ENCODE measurements at places on chromosomes 4 and X. TPM values are rescaled to one million over a fixed set of nuclear protein-coding genes. Genes with fewer than 3 reads are reported as not detected.

GRCh38 chr4:163755013-163755412, 260.5 kb downstream of the TMA16 start:
- no peak for DNase-seq

DNA sequence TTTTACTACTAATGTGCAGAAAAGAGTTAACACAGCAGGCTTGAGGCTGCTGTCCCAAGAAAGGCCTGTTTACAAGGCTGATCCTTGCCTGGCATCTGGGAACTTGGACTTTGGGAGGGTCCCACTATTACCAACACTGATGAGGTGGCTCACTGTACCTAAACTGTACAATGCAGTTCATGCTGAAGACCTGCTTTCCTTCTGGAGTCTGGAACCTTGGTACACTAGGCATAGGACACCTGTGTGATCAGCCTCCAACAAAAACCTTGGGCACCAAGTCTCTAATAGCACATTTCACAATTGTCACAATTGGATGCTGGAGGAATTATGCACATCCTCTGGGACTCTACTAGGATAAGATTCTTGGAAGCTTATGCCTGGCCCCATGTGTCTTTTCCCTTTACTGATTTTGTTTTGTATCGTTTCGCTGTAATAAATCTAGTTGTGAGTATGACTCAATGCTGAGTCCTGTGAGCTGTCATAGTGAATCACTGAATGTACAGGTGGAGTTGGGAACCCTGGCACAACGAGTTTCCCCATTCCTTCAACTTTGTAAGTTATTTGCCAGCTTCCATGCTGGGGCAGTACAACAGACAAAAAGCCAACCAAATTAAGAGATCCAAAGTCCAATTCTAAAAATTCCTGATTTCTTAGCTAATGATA, 45.9 kb downstream of the TEC start:
- DNase-seq = no peak

GRCh38 chr4:182808673-182809416, 108.3 kb downstream of the DCTD start:
- DNase-seq = no peak

- DNase-seq = peak; percentile 37
Observed at GRCh38 chrX:72060196-72060920, 71.4 kb downstream of the RTL5 start.

GRCh38 chr4:153233761-153234371, 29.6 kb downstream of the TRIM2 start:
- DNase-seq = no peak

- peak; percentile 88 for DNase-seq
Observed at GRCh38 chr4:173370130-173370476, 651 bp upstream of the SAP30 start.

GRCh38 chr4:21184788-21185187, 484.5 kb downstream of the PACRGL start:
- DNase-seq = no peak

DNA sequence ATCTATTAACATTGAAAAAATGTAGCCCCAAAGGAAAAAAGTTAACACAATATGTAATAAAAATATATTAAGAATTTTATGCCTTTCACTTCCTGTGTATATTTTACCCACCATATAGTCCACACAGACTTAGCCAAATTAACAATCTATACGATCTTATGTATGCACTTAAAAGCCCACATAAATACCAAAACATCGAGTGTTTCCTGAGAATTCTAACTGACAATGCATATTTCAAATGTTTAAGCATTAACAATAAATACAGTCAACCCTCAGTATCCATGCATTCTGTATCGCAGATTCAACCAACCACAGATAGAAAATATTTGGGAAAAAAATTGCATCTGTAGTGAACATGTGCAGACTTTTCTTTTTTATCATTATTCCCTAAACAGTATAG, 226.8 kb downstream of the COL25A1 start:
- DNase-seq = no peak

GRCh38 chrX:21799767-21800166, 39.6 kb upstream of the MBTPS2 start:
- no peak for DNase-seq

- DNase-seq = peak; percentile 40
Observed at GRCh38 chrX:153410373-153410772, 899 bp upstream of the ZFP92 start.

- DNase-seq = no peak
Observed at GRCh38 chr4:114401483-114401882, 197.1 kb upstream of the UGT8 start.

GRCh38 chr4:155428128-155428527, 51.4 kb upstream of the MAP9 start:
- no peak for DNase-seq

GRCh38 chr4:79174490-79175252, 151.2 kb downstream of the NAA11 start:
- DNase-seq = no peak

GRCh38 chr4:87545052-87545451, 15.9 kb upstream of the SPARCL1 start:
- no peak for DNase-seq

DNA sequence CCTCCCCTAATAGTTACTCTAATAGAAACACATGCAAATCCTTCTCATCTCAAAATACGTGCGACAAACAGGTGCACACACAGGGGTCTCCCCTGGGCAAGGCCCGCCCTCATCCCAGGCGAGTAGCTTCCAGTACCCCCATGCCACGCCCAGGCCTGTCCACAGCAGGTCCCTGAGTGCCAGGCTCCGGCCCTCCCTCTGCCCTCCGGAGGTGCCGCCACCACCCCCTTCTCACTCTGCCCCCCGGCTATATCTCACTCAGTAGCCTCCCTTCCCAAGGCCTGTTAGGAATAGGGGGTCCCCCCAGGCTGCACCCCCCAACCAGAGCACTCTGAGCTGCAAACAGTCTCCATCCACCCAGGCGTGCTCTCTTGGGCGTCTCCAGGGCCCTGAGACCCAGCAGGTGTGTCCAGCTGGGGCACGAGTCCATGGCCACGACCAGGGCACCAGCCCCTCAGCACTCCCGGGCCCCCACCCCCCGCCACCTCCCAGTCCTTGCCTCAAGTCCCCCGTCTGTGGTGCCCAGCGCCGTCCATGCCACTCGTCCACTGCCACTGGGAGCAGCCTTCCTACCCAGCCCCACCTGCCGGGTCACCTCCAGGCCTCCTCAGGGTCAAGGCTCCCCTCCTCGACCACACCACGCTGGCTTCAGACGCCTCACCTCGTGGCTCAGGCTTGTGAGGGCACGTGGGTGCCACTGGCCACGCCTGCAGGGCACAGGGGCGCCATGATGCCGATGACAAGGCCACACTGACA, 41.7 kb downstream of the FAM53A start:
- no peak for DNase-seq

- DNase-seq = no peak
Observed at GRCh38 chr4:54402880-54403480, 173.9 kb downstream of the PDGFRA start.

- DNase-seq = no peak
Observed at GRCh38 chr4:143307531-143307930, 29.1 kb upstream of the GAB1 start.

GRCh38 chr4:133154725-133155124, 5.6 kb downstream of the PCDH10 start:
- DNase-seq = no peak

- no peak for DNase-seq
Observed at GRCh38 chrX:6718766-6719165, 183.8 kb upstream of the VCX3A start.

DNA sequence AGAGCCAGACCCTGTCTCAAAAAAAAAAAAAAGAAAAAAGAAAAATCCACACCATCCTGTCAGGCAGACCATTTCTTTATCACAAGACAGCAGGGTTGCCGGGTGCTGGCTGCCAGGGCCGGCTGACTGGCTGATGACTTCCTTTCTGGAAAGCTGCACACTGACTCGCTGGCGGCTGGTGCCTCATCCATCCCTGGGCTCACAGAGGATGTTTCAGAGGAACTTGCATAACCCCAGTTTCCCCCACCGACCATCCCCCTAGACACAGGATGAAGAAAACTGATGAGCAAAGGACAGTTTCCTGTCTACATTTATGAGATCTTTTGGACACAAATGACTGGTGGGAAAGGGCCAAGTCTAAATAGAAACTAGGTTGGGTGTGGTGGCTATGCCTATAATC, 14.1 kb downstream of the HPSE start:
- peak; percentile 56 for DNase-seq

GRCh38 chrX:11398785-11399184, 105.6 kb downstream of the AMELX start:
- DNase-seq = no peak

DNA sequence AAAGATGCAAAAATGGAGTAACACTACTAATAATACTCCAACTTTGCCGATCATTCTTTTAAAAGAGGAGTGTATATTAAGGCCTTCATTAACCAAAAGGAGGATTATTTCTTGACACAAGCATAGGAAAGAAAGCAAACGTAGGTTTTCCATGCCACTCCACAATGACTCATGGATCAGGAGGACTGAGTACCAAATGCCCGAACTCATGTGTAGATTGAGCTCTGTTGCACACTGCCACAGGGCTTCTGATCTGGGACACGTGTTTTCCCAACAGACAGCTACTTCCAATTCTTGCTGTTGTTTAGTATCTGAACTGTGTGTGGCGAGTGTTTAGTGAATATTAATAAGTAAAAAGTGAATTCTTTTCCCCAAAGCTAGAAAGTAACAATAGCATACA, 131.2 kb downstream of the LDB2 start:
- DNase-seq = no peak

DNA sequence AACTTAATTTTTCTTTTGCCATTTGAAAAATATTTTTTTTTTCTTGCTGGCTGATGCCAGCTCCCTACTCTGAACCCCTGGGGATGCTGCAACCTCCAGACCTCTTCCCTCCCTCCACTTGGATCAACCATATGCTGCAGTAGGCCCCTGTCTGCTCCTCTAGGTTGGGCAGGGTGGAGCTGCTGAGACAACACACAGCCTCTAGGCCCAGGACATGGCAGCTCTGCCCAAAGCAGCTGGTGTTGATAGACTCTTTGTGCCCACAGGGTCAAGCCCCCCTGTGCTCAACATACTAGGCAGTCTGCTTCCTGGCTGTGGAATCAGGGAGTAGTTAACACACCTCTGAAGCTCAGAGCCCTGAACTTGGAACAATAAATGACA, 19.9 kb upstream of the CLNK start:
- DNase-seq = no peak

DNA sequence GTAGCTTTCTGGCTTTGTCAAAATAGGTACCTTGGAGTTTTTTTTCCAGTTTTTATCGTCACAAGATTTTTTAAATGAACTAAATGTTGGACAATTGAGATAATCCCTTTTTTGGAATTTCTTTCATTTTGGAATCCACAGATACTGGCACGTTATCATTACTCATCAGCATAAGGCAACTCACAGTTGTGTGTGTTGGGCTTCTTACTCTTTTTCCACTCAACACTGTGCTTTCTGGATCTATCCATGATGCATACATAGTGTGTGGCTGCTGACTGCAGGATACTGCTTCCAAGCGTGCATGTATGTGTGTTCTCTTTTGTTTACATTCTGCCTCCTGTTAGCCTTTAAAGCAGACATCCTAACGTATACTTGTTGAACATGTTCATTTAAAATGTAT, 113.5 kb upstream of the FAM9A start:
- DNase-seq = no peak

GRCh38 chr4:69038582-69038981, 57.7 kb upstream of the UGT2B7 start:
- no peak for DNase-seq

DNA sequence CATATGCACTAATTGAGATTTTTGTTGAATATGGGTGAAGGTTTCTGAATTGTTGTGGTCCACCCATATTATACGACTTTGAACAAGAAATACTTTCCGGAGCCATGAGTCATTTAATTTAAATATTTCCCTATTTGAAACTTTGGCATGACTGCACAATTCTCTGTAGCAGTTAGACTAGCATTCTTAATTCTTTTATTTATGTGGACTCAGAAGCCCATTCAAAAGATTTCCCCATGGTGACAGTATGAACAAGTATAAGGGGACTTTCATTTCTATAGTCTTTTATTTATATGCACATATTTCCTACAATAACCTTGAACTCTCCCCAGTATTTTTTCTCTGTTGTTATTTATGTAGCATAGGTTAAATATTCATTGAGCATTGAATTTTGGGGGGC, 72.6 kb downstream of the DTHD1 start:
- no peak for DNase-seq

DNA sequence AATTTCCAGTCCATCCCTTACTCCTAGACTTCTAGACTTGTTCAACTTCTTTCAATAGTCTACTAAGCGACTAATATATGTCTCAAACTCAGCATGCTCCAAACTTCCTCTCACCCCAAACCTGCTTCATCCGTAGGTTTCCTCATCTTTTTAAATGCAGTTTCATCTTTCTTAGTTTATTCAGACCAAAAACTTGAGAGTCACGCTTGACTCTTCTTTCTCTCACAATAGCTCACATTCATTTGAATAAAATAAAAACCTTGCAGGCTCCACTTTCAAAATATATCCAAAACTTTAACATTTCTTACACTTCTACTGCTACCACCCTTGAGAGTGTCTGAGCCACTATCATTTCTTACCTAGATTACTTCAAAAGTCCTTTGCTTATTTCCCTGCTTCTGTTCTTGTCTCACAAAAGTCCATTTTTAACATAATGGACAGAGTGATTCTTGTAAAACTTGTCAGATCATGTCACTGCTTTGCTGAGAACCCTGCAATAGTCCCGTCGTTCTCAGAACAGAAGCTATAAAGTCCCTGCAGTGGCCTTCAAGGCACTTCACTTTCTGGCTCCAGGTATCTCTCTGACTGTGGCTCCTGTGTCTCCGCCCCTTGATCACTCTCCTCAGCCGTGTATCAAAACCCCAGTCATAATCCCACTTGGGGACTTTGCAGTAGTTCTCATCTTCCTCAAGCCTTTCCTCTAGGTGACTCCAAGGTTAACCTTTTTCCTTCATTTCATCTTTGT, 167.6 kb downstream of the ARHGAP24 start:
- no peak for DNase-seq

GRCh38 chr4:140236654-140237169, 82.7 kb upstream of the MAML3 start:
- no peak for DNase-seq

GRCh38 chr4:128488055-128488705, 200.6 kb upstream of the PGRMC2 start:
- no peak for DNase-seq

- no peak for DNase-seq
Observed at GRCh38 chr4:115674485-115674884, 561.1 kb upstream of the NDST4 start.

Gene UGT8
- 0.32 TPM for total RNA-seq

Gene CENPVL3
- not detected for total RNA-seq

Gene TMEM128
- 12.7 TPM for total RNA-seq

Gene GPR173
- total RNA-seq = 2.9 TPM

Gene USP51
- 5.2 TPM for total RNA-seq

Gene SULT1B1
- 0.88 TPM for total RNA-seq

Gene FABP2
- total RNA-seq = not detected

Gene RAP2C
- total RNA-seq = 22.3 TPM

Gene LPAR4
- 0.51 TPM for total RNA-seq

Gene SH2D1A
- 0.11 TPM for total RNA-seq

Gene KLKB1
- 1.6 TPM for total RNA-seq

Gene CXorf38
- total RNA-seq = 6.1 TPM

Gene SPATA4
- 1.0 TPM for total RNA-seq

Gene AMMECR1
- 1.7 TPM for total RNA-seq

Gene SLC16A2
- total RNA-seq = 12.4 TPM

Gene MTM1
- total RNA-seq = 16.9 TPM

Gene ARHGEF9
- 90.3 TPM for total RNA-seq
